ENCODE measurements at places on chromosomes 11 and 22.

GRCh38 chr11:132123854-132124835 is 753.7 kb downstream of the NTM start:
- DNase-seq, result no peak

DNA sequence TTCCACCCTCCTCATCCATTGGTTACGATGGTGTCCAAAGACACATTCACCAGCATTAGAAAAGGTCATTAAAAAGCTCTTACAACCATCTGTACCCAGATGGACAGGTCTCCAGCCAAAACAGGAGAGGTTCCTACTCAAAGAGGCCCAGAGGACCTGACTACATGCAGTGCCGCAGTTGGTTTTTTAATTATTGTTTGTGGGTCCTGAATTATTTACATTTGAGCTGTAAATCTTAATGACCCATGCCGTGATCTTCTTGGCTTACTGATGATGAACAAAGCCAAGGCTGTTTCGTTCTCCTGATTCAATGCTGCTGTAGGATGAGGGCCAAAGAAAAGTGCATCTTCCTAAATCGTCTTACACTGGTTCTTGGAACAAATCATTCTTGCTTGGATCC is 83.7 kb downstream of the CADM1 start:
- DNase-seq, result no peak

GRCh38 chr11:95924414-95924760 is 480 bp upstream of the MTMR2 start:
- DNase-seq, result no peak

- DNase-seq, result no peak
Measured at GRCh38 chr11:23288003-23288783, 427.9 kb upstream of the CCDC179 start.

- no peak for DNase-seq
Measured at GRCh38 chr11:21414953-21415352, 745.6 kb downstream of the NELL1 start.

- DNase-seq, result no peak
Measured at GRCh38 chr11:86676533-86677154, 4.2 kb upstream of the ME3 start.

GRCh38 chr11:36122671-36123070 is 166.6 kb downstream of the COMMD9 start:
- no peak for DNase-seq

- no peak for DNase-seq
Measured at GRCh38 chr11:122202951-122203456, 87.0 kb upstream of the BLID start.

DNA sequence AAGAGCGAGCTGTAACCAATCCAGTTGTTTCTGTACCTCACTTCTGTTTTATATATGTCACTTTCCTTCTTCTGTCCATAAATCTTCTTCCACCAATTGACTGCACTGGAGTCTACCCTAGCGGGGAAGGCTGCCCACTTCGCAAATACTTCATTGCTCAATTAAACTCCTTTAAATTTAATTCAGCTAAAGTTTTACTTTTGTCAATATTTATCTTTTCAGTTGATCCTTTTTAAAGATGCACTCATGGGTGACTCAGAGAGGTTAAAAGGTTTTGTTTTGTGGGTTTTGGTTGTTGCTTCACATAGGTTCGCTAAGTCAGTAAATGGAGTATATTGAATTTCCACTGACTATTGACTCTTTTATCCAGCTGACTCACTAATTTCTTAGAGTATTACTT is 597.2 kb downstream of the DLG2 start:
- no peak for DNase-seq

- DNase-seq, result no peak
Measured at GRCh38 chr11:133600786-133601185, 68.5 kb upstream of the OPCML start.

DNA sequence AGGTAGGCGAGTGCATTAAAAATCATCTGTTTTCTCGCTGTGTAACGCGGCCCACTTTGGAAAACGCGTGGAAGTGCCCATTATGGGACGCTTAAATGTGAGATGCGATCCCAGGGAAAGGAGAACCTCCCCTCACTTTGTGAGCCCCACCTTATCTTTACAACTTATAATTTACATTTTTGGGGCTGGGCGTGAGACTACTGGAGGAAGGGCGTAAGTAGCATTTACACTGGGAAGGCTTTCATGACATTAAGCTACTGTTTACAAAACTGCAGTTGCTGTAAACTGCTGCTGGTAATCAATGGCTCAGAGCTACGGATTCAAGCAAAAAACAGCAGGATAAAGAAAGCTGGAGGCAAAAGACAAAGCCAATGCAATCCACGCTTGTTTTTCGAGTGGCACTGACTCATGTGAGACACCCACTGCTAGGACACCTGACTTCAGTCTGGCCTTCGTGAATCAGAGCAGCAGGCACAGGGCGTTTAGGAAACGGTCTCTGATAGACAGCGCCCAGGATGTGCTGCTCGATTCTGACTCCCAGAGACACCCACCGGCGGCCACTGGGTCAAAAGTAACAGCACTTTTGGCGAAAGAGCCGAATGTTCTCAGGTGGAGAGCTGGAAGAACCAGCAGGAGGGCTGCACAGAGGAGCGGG is 78.3 kb downstream of the TRMU start:
- no peak for DNase-seq

DNA sequence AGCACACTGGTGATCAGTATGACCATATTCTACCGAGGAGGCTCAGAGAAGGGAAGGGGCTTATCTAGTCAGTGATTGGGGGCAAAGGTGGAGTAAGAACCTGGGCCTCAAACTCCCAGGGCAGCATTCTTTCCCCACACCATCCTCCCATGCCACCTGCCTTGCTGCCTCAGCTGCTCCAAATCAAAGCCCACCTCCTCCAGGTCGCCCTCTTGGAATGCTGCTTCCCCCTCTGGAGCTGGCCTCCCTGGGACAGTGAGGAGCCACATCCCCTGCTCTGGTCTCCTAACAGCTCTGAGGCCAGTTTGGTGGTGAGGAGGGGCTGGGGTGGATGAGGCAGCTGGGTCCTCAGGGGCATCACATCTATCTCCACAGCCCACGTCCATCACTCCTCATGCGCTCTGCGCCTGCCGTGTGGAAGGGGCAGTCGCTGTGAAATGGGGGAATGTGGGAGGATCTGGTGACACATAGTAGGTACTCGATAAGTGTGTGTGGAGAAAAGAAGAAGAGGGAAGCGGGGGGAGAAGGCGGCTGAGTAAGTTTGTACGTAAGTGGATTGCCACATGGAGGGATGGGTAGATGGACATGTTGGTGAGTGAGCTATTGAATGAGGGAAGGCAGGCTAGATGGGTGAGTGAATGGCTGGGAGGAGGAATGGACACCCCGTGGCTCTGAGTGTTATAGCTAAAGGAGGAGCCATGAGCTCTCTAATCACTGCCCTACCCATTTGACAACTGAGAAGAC is 16.1 kb upstream of the ARHGEF17 start:
- DNase-seq, result no peak
